Brain (organoid and tissue), 16 donors: ENCODE measurements at places on chromosomes 16 and 17.

- DNase-seq = no peak
Observed at GRCh38 chr17:73650140-73650539, 5.9 kb upstream of the SDK2 start.

DNA sequence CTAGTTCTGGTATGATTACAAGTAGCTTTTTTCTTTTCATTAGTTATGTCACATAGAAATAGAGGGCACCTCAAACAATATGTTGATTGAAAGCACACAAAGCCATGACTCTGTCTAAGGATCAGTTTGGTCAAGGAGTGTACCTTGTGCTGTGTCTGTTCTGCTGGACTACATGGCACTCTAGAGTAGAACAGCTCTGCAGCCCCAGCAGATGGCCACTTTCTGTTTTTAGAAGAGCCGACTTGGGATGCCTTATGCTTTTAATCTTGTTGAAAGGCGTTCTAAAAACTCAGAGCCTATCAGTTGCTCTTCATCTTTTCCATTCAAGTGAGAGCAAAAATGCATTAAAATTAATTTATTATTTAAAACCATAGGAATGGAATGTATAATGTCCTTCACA lies 49.3 kb upstream of the CA10 start:
- no peak for DNase-seq

DNA sequence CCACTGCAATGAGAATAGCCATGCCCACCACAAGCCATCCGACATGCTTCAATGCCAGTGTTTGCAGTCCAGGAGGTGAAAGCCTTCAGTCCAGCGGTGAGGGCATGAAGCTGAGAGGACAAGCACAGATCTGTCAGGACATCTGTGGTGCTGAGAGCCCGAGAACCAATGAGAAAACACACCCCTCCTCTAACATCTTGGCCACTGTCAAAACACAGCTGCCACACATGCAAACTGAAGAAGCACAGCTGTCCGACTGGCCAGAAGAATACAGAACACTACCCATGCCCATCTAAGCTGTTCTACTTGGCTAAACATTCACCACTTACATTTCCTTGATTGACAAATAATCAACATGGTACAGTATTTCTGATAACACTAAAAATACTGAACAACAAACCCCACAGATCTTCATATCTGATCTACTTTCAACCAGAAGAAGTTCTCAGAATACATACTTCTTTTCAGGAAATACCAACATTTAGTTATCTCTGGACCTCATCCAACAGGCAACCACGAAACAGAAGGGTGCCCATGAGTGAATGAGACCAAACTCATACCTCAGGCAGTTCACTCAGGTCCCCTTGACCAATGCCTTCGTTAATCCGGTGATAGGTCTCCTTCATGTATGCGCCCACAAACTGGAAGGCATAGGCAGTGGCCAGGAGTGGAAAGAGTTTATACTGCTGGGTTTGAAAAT lies 10.2 kb upstream of the FBF1 start:
- no peak for DNase-seq

- DNase-seq = no peak
Observed at GRCh38 chr16:48537275-48537674, 72.7 kb downstream of the N4BP1 start.
